Esophagus squamous epithelium (tissue), 5 donors: ENCODE measurements at places on chromosomes 2 and 18.

- no peak for DNase-seq
Measured at GRCh38 chr2:225735844-225736243, 336.3 kb downstream of the NYAP2 start.

DNA sequence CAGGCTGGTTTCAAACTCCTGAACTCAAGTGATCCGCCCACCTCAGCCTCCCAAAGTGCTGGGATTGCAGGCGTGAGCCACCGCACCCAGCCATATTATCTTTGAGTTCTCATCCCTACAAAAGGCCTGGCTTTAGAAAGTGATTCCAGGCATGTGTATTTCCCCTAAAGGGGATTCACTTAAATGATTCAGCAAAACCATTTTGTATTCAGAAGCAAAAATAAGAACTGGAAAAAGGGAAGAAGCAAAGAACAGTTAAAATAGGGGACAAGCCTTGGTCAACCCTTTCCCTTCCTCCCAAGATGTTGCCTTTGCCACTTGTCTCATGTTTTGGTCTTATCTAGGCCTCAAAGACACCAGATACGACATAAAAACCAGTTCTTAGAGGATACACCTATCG, 10.5 kb downstream of the TM4SF20 start:
- DNase-seq: no peak

DNA sequence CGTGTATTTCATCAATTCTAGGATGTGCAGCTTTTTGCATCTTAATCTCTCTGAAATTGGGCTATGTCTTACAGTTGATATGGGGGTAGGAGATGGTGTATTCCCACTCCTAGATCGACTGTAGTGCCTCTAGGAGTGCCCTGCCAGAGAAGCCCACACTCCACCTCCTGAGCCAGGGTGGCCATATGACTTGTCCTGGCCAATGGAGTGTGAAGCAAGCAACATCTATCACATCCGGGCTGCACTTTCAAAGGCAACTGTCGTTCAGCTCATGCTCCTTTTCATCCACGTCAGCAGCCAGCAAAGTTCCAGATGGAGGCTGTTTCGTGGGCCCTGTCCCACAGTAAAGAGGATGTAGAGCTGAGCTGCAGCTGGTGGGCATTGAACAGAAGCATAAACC, 149.4 kb upstream of the SLC1A4 start:
- no peak for DNase-seq

GRCh38 chr2:218329826-218330593, 26.6 kb upstream of the CATIP start:
- DNase-seq: no peak

DNA sequence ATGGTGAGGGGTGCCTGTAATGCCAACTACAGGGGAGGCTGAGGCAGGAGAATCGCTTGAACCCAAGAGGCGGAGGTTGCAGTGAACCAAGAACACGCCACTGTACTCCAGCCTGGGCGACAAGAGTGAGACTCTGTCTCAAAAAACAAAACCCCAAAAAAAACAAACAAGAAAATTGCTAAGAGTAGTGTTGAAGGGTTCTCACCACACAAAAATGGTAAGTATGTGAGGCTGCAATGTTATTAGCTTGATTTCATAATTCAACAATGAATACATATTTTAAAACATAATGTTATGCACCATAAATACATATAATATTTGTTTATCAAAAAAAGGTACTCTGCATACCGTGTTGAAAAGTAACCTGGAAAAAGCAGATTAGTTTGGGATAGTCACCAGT, 45.8 kb downstream of the PSMG2 start:
- DNase-seq: no peak

DNA sequence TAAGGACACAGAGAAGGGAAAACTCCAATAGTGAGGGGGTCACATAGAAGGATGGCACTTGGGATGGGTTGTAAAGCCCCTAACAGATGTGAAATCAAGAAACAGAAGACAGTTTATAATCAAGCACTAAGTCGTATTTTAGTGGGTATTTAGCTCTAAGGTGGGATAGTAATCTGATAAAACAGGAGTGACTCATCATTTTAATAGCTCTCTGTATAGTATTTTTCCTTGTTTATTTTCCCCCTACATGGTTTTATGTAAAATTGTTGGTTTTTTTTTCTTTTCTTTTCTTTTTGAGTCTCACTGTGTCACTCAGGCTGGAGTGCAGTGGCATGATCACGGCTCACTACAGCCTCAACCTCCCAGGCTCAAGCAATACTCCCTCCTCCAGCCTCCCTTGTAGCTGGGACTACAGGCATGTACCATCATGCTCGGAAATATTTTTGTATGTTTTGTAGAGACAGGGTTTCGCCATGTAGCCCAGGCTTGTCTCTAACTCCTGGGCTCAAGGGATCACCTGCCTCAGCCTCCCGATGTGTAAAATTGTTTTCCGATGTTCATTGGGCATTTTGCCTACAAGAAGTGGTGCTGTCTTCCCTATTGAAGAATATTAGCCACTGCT, 142.6 kb upstream of the SERPINE2 start:
- DNase-seq: no peak

DNA sequence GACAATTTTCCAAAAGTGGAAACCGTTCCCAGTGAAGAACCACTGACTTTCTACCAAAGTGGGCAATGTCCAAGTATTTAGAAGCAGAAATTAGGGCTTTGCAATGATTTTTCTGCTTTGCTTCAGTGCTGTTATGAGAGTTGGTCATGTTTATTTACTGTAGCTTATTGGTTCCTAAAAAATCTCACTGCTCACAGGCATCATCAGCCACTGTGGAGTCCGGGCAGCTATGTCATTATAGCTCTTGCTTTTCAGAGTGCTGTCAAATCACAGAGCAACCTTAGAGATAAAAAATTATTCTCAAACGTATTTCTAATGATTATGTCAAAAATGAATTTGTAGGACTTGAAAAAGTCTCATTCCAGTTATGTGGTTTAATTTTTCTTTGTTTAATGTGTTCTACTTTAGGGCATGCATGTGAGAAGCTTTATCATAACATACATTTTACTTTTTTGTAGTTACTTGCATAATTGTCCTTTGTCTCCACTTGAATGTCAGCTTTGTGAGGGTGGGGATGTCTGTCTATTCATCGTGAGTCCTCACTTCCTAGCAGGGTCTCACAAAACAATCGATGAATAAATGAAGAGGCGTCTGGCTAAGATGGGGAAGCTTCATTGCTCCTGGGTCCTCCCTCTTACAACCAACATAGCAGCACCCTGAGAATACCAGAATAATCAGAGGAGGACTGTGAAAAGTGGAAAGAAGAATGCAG, 117.6 kb downstream of the TPGS2 start:
- no peak for DNase-seq

DNA sequence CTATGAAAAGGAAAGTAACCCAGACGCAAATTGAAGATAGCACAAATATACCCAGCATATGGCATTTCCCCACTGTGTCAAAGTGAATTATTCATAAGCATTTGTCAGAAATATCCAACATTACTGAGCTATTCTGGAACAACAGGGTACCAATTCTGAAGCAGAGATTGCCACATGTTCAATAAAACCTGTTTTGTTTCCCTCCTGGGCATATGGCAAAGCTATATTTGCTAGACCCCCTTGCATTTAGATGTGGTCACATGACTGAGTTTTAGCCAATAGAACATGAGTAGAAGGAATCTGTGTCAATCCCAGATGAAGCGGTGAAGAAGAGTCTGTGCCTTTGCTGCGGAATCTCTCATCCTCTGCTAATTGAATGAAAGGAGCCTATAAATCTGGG, 296.4 kb upstream of the DLGAP1 start:
- DNase-seq: no peak

GRCh38 chr2:62423883-62424458, 82.0 kb downstream of the TMEM17 start:
- no peak for DNase-seq

GRCh38 chr2:197377670-197378069, 57.2 kb downstream of the SF3B1 start:
- DNase-seq: no peak

- no peak for DNase-seq
Measured at GRCh38 chr2:36376319-36376765, 20.8 kb downstream of the CRIM1 start.

DNA sequence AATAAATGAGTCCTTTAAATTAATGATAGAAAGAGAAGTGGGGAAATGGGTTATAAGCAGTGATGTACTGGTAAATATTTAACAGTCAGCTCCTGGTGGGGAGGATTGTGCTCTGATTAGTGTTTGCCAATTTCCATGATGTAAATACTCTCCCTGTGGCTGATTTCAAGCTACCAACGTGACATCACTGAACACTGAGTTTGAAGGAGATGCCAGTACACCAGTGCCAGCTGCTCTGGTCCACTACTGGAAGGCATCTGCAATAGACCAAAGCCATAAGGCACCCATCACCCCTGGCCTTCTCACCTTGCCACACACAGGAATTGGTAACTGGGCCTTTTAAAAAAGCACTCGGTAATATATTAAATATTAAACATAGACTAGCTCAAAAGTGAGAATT, 77.7 kb downstream of the TGOLN2 start:
- DNase-seq: no peak

GRCh38 chr18:37669991-37670534, 104.5 kb upstream of the CELF4 start:
- no peak for DNase-seq

GRCh38 chr2:230849633-230850357, 14.9 kb upstream of the ITM2C start:
- DNase-seq: no peak

DNA sequence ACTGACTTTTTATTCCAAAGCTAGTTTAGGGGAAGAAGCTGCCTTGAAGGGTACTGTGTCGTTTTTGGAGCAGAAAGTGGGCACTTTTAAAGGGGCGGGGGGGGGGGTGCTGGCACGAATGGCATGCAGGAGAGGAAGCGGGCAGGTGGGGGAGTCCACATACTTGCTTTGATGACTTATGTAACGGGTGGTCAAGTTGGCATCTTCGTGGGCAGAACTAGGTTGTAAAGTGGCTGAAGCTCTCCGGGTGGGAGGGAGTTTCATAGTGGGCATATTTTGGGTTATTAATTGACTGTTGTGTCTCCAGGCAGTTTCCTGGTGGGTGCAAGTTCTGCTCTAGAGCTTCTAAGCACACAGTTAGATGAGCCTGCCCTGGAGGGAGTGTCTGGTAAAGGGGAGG, 19.9 kb downstream of the PCARE start:
- DNase-seq: no peak

GRCh38 chr18:56402872-56403516, 235.4 kb downstream of the TXNL1 start:
- DNase-seq: no peak

DNA sequence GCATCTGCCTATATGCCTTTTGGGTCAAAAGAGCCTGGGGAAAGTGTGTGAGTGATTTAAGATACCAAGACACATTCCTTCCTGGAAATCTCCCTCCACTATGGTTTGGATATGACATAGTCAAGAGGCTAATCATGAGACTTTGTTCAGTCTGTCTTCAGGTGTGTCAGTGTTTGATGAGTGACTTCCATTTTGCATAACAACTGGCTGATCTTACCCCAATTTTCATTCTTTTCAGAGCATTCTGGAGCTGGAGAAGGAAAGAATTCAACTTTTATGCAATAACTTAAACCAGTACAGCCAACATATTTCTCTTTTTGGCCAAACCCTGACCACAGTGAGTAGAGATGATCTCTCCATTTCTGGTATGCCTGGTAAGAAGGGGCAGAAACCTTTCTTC, 39.4 kb downstream of the SPC25 start:
- no peak for DNase-seq

- DNase-seq: no peak
Measured at GRCh38 chr18:59509481-59510442, 150.7 kb upstream of the LMAN1 start.

GRCh38 chr2:107932979-107933378, 53.3 kb upstream of the SLC5A7 start:
- no peak for DNase-seq

GRCh38 chr2:179479947-179480346, 215.3 kb upstream of the SESTD1 start:
- no peak for DNase-seq

GRCh38 chr2:148949348-148949747, 74.3 kb downstream of the KIF5C start:
- no peak for DNase-seq

GRCh38 chr18:74818516-74819175, 221.0 kb downstream of the ZNF407 start:
- DNase-seq: no peak

- no peak for DNase-seq
Measured at GRCh38 chr2:204913854-204914464, 368.7 kb downstream of the PARD3B start.

GRCh38 chr2:204339212-204339715, 206.0 kb upstream of the PARD3B start:
- no peak for DNase-seq
